ENCODE measurements at places on chromosomes 5 and 9.

- DNase-seq = no peak
These were observed 42.4 kb downstream of the OSTF1 start for GRCh38 chr9:75130621-75131230.

GRCh38 chr9:128972956-128973355 lies 25.5 kb downstream of the NUP188 start:
- no peak for DNase-seq

DNA sequence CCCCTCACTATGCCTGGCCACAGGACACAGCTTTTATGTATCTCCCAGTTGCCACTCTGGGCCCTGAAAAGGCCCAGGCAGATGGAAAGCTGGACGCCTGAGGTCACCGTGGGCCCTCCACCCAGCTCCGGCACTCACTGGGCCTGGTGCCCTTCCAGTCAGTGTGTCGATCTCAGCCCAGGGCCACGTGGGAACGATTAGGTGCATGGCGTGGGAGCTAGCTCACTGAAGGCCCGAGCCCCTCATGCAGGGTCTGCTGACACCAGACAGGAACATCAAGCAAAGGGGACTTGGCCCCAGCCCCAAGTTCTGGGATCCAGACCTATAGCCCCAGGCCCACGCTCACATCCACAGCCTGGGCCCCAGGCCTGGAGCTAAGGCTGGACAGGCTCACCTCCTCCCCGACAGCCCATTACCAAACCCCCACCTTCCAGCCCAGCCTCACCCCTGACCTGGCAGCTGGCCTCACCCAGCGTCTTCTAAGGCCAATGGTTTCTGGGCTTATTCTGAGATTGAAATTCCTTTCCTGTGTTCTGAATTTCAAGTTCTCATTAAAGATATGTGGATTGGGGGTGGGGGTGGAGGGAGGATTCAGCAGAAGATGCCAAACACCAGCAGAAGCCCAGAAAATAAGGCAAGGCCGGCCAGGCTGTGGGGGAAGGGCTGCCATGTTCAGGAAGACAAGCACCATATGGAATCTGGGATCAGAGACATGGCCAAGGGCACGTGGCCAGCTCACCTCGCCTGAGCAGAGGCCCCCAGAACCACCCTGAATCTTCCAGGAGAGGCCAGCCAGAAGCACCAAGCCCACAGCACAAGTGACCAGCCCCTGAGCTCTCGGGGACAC lies 74.5 kb downstream of the ADAMTS2 start:
- DNase-seq = peak; percentile 7

- no peak for DNase-seq
These were observed 46.6 kb downstream of the ATG10 start for GRCh38 chr5:82018462-82018861.

DNA sequence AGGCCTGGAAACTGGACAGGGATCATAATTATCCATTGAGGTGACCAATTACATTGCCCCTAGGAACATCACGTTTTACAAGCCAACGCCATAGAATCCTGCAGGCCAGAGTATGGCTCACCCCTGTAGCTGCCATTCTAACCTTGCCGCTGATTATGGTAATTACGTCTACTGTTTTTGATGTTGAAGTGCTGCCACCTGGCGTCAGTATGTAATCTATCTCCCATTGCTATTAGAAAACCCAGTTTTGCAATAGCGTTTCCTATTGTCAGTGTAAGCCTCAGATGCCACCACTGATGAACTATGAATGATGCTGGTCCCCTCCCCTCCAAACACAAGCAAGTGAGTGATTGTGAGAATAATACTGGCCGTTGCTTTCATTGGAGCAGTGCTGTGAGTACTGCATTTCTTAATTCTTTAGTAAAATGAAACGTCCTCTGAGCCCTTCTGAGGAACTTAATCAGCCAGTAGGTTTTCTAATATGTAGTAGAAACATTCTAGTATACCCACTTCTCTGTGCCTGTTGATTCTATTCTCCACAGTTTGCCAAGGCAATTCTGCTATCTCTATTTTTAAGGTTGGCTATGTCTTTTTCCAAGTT lies 100.5 kb upstream of the NMUR2 start:
- DNase-seq = peak; percentile 45

- DNase-seq = no peak
These were observed 155.4 kb downstream of the PRDM6 start for GRCh38 chr5:123244458-123244857.

DNA sequence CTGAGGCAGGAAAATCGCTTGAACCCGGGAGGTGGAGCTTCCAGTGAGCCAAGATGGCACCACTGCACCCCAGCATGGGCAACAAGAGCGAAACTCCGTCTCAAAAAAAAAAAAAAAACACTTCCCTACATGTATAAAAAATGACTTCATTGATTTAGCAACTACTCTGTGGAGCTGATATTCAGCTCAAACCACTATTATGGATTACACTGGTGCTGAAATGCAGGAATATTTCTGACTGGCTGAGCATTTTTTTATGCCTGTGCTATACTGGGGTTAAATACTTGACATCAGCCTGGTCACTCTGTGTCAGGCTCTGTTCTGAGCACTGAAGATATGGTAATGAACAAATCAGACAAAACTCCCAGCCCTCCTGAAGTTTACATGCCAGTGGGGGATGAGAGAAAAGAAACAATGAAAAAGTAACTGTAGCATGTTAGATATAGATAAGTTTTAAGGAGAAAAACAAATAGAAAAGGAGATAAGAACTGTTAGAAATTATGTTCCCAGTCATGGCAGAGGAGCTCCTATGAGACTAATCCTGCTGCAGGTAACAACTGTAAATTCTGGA lies 22.6 kb upstream of the TTC39B start:
- DNase-seq = no peak

- DNase-seq = no peak
These were observed 34.2 kb downstream of the SECISBP2 start for GRCh38 chr9:89352451-89352850.

- DNase-seq = no peak
These were observed 6.2 kb upstream of the PDLIM4 start for GRCh38 chr5:132251220-132251725.

DNA sequence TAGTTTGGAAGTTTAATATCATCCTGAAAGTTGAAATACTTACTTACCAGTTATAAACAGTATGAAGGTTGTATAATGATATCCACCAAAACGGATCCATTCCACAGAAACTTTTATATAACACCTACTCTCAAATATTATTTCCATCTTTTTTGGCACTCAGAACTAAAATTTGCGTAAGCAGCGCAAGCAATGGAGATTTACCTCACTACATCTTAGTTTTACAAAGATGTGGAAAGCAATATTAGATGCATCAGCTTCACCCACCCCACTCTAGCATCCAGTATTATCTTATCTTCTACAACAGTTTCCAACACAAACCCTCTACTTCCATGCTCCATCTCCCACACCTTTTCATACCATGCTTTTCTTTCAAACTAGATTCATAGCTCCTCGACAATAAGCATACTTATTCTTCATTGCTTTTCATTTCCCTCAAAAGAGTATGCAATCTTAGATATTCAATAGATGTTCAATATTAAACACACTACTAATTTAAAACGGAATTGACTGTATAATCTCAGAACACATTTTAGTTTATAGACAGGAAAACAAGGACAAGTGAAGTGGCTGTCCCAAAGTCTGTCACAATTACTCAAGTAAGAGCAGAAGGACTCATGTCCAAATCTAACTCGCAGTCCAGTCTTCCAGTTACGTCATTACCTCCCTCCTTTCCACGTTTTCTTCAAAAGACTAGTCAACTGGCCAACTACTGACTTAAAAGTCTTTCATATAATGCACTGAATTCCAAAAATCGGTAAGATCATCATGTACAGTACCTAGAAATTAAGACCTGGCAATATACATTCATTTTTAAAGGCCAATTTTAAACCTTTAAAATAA lies 2.2 kb downstream of the PPP2CA start:
- DNase-seq = no peak

GRCh38 chr9:132572921-132573320 lies 9.5 kb upstream of the BARHL1 start:
- DNase-seq = peak; percentile 51

- DNase-seq = no peak
These were observed 39.9 kb downstream of the GDNF start for GRCh38 chr5:37799865-37800421.

GRCh38 chr9:81604306-81605169 lies 84.8 kb downstream of the TLE1 start:
- no peak for DNase-seq

- DNase-seq = no peak
These were observed 15.1 kb downstream of the IFNA1 start for GRCh38 chr9:21455320-21455719.

GRCh38 chr5:98458726-98459125 lies 314.7 kb upstream of the RGMB start:
- no peak for DNase-seq

- DNase-seq = peak; percentile 29
These were observed 1.2 kb downstream of the CDC14B start for GRCh38 chr9:96618209-96619123.

DNA sequence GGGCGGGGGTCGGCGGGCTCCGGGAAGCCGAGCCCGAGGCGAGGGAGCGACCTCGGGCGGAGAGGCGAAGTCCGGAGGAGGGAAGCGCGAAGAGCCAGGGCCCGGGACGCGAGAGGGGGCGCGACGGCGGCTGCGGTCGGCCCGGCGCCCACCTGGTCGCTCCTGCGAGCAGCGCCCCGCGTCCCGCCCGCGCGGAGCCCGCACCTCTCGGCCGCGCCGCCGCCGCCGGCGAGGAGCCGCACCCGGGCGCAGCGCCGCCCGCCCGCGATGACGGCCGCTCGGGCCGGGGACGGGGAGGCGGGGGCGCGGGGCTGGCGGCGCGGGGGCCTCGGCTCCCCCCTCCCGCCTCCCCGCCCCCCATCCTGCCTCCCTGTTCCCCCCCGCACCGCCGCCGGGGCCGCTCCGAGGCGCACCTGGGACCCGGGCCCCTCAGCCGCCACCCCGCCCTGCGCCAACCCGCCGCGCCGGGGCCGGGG lies 2.6 kb downstream of the NR5A1 start:
- DNase-seq = no peak

DNA sequence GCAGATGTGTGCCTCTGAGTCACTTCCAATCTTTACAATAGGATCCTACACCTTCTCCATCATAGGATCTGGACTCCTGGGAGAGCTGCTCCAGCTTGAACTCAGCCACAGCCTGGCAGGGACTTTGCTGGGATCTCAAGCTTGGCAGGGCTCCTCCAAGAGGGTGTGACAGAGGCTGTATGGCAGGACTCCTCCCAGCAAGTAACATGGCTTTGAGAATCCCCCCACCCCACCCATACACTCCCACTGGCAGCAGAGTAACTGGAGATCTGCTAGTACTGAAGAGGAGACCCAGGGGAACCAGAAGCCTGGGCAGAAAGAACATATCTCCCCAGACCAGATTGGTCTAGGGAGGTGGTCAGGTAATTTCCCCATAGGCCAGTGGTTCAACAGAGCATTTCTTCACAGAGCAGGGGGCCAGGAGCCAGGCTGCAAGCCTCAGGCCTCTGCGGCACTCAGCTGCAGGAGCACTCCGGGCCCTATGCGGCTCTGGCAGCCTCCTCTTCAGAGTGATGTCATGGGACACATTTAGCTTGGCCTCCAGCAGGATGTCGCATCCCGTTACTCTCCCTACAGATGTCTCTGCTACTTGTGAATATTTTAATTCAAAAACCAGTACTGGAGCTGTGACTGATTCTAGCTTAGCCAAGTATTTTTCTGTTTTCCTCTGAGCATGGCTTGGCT lies 1.7 kb upstream of the ACSL6 start:
- no peak for DNase-seq

- no peak for DNase-seq
These were observed 11.0 kb upstream of the ERMP1 start for GRCh38 chr9:5843794-5844471.

DNA sequence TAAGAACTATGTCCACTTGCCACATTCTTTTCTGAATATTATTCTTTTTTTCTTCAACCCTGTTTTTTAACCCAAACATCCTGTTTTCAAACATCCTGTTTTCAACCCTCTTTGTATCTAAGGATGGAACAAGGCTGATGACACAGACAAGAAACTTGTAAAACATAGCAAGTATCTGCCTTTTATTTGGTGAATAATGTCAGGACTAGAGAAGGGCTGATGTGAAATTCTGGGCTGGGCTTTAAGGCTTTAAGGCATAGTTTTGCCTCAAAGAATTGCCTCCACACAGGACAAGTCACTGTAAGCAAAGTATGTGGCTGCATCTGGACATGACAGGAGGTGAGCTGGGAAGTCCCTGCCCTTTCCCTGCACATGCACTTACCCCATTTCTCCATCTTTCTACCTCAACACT lies 42.5 kb upstream of the RIC1 start:
- DNase-seq = no peak

DNA sequence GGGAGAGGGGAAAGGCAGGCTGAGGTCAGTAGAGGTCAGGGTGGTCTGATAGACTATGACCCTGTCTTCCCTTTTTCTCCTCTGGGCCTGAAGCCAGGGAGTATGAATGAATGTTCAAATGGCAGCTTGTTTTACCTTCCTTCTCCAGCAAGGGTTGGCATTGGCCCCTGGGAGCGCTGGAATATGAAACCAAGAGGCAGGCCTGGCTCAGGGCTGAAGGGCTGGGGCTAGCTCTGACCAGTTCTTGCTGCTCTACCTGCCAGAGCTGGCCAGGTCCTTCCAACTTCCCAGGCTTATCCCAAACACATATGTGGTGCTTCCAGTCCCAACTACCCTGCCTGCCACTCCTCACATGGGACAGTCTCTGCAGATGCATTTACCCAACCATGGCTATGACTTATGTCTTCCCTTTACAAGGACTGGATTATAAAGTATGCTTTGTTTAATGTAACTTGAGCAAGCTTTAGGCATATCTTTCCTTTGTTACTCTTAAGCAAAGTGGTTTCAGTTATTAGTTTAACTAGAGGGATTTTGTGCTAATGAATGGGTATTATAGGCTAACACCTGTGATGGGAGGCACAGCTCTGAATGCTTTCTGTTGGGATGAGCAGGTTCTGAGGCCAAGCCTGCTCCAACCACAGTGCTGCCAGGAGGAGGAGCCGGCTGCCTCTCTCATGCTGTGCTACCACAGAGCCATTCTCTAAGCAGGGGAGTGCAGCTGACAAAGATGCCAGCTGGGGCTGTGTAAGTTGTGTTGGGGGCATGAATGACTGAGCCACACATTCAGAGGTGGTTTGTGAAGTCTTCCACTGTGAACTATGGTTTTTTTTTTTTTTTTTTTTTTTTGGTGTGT lies 6.1 kb downstream of the CCNI2 start:
- no peak for DNase-seq

DNA sequence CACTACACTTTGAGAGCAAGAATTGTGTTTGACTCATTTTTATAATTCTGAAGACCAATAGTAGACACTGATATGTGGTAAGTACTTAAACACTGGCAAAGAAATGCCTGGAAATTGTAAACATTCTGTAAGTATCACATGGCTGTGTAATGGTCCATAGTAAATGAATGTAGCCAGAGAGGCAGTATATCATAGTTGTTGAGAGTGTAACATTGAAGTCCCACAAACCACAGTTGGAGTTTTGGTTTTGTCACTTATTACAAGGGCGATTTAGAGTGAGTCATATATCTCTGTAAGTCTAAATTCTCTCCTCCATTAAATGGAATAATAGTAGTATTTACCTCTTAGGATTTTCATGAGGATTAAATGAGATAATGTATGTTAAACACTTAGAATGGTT lies 181.1 kb upstream of the MEF2C start:
- no peak for DNase-seq

- DNase-seq = no peak
These were observed 118.0 kb upstream of the RAI14 start for GRCh38 chr5:34538026-34538672.

GRCh38 chr5:122311961-122312590 lies at the start of gene SNCAIP:
Gene SNCAIP (plus strand): TSS chr5:122312237. CDS start chr5:122391135, 78,898 bp downstream.
- peak; percentile 52 for DNase-seq
